ENCODE measurements at places on chromosomes 13 and 19.

GRCh38 chr19:54207983-54208783 lies 7.5 kb downstream of the RPS9 start:
- DNase-seq: peak; percentile 55

- no peak for DNase-seq
These were observed 18.3 kb downstream of the MAST1 start for GRCh38 chr19:12856653-12857052.

DNA sequence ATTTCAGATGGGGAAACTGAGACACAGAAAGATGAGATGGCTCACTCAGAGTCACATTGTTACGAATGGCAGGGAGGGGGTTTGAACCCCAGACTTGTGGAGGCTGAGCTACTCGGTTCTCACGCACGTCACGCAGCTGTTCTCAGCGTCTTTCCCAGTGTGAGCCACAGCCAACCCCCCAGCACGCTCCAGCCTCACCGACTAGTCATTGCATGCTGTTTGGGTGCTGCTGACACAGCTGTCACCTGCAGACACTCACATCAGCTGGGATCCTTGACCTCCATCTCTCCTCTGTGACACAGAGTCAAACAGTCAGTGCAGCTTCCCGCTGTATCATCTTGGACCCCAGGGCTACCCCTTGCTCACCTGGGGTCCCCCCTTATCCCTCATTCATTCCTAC lies 2.4 kb upstream of the NCAN start:
- DNase-seq: no peak

- DNase-seq: no peak
These were observed 5.8 kb upstream of the CYP4F8 start for GRCh38 chr19:15609261-15609660.

GRCh38 chr13:67303661-67304333 lies 73.7 kb upstream of the PCDH9 start:
- no peak for DNase-seq
